Activated naive CD8-positive, alpha-beta T cell treated with anti-CD3 and anti-CD28 coated beads for 36 hours (primary cell): ENCODE measurements at places on chromosomes 11 and 22.

DNA sequence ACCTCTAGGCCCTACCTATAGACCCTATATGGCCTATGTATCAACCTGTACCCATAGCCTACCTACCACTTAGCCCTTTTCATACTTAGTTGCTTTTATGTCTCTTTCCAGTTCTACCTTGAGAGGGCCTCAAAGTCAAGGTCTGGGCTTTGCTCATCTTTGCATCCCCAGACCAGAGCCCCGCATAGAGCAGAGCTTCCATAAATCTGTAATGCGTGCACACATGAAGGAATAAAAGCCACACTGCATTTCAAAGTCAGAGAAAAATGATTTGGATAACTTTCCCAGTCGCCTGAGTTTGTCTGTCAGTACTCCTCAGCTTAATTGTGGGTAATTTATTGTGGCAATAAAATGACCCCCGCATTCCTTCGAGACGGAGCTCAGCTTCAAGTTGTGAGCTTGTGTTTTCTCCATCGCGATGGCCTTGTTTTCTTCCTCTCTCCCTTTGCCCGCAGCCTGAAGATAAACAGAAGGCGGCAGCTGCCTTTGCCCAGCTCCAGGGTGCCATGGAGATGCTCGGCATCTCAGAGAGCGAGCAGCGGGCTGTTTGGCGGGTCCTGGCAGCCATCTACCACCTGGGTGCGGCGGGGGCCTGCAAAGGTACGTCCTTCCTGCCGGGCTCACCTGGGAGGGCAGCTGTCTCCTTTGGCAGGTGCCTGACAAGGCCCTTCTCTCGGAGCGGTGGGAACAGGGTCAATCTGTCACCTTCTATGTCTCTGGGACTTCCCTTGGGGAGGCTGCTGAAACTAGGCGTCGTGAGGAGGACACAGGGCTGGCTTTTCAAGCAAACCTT is 55.7 kb downstream of the MYO18B start:
- H3K36me3 ChIP-seq = peaks cover under 1% of the 10 kb centered on the region

GRCh38 chr11:83156996-83157593 is at the start of gene PCF11:
TSS of gene PCF11 (plus strand) at chr11:83157131. CDS start at chr11:83157440, 309 bp downstream.
- no peaks in the 10 kb centered on the region for H3K27me3 ChIP-seq
- DNase-seq = peak; percentile 94
- H3K36me3 ChIP-seq = peaks cover 46% of the 10 kb centered on the region
- peak within 1 kb of the TSS; percentile 100 for H3K4me3 ChIP-seq
- H3K4me1 ChIP-seq = peaks cover 31% of the 10 kb centered on the region
- peak within 1 kb of the TSS; percentile 100 for H3K27ac ChIP-seq

DNA sequence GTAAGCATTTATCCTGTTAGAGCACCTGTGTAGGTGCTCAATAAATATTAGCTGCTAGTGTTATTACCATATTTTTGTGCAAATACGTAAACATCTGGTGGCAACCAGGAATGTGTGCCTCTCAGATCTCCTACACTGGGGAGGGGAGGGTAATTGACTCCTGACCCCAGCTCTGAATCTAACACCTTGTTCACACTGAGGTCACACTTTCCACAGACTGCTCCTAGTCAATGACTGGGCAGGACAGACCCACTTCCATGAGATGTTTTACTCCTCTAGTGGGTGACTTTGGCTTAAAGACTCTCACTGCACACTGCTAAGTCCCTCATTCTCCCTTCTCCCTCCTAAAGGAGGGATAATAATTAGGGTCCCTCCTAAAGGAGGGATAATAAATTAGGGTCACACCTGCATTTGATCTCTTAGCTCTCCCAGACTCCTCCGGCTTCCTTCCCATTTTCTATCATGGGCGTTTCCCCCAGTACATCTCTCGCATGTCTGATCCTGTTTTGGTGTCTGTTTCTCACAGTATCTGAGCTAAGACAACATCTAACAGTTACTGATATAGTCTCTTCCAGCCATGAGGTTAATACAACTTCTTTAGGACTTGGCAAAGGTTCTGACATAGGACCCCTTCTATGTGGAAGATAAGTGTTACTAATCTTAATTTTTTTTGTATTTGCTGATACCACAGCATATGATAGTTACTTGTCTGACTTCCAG is 8.0 kb downstream of the CSTPP1 start:
- no peaks in the 10 kb centered on the region for H3K27me3 ChIP-seq
- H3K4me3 ChIP-seq = no peak overlapping the region
- DNase-seq = no peak
- H3K36me3 ChIP-seq = no peaks in the 10 kb centered on the region

- peak within 1 kb of the TSS; percentile 60 for H3K27ac ChIP-seq
- H3K4me1 ChIP-seq = peaks cover 69% of the 10 kb centered on the region
These were observed at the start of gene BID for GRCh38 chr22:17774206-17774925. TSS of gene BID (minus strand) at chr22:17774469. CDS start at chr22:17750116, 24,353 bp downstream.

GRCh38 chr11:134139873-134140331 is 71.0 kb downstream of the JAM3 start:
- peak; percentile 21 for DNase-seq
- H3K27me3 ChIP-seq = no peaks in the 10 kb centered on the region
- peaks cover 6% of the 10 kb centered on the region for H3K36me3 ChIP-seq
- peaks cover 10% of the 10 kb centered on the region for H3K4me1 ChIP-seq

- no peak for DNase-seq
- H3K36me3 ChIP-seq = peaks cover 7% of the 10 kb centered on the region
- H3K4me1 ChIP-seq = peaks cover 19% of the 10 kb centered on the region
- H3K27me3 ChIP-seq = peaks cover 26% of the 10 kb centered on the region
- H3K27ac ChIP-seq = no peak overlapping the region
These were observed 84.5 kb downstream of the TRAF6 start for GRCh38 chr11:36425561-36426081.

DNA sequence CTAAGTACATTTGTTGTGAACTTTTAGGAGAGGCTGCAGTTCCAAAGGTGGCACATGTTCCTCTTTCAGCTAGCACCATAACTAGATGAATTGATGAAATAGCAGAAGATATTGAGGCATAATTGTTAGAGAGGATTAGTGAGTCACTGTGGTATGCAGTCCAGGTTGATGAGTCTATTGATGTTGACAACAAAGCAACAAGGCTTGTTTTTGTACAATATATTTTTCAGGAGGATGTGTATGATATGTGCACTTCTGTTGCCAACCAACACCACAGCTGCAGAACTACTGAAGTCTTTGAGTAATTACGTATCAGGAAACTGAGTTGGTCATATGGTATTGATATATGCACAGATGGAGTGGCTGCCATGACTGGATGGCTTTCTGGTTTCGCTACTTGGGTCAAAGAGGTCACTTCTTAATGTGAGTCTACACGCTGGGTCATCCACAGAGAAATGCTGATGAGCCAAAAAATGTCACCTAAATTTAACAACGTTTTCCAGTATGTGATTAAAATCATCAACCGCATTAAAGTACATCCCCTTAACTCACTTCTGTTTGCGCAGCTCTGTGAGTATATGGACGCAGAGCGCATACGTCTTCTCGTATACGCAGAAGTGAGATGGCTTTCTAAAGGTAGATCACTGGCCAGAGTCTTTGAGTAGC is 261.3 kb upstream of the ANO5 start:
- H3K27ac ChIP-seq = no peak overlapping the region
- no peak overlapping the region for H3K4me3 ChIP-seq
- H3K27me3 ChIP-seq = no peaks in the 10 kb centered on the region
- DNase-seq = no peak

- DNase-seq = peak; percentile 38
- H3K4me1 ChIP-seq = peaks cover 5% of the 10 kb centered on the region
- H3K27me3 ChIP-seq = peaks cover 18% of the 10 kb centered on the region
- H3K27ac ChIP-seq = no peak overlapping the region
These were observed 4.7 kb downstream of the CSDC2 start for GRCh38 chr22:41565403-41566054.

DNA sequence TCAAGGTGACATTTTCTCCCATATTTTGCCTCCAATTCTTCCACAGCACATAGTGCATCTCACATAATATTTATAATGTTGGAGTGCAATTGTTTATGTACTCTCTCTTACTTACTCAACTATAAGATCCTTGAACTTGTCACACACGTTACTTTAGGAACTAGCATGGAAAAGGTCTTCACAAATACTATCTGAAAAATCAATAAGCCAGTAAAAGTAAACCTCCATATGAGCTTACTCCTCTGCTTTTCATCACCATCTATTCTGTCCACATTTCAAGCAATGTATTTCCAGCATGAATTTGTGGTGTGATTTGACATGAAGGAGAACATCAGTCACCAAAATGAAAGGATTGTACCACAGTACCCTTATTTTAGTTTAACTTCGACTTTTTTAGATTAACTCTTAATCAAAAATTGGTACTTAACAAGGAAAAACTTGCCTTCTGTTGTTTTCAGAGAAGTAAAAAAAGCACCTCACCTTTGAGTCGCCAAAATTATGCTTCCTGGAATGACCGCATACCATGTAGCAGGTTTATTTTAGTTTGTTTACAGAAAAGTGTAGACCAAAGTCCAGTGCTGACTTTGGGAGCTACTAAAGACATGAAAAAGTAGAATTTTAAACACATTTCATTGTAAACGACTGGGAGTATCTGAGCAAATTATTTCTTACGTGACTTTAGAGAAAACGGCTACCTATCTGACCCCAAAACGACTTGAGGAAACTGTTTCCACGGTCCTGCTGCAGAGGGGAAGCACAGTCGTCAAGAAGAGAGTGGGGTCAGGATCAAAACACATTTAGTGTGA is at the start of gene SLC22A9:
SLC22A9 (plus strand) TSS at position 621 of the 806 bp plus-strand sequence. CDS start 272 bp downstream, outside the sequence.
- DNase-seq = no peak
- H3K4me3 ChIP-seq = no peak within 1 kb of the TSS
- H3K27ac ChIP-seq = no peak within 1 kb of the TSS
- H3K27me3 ChIP-seq = peaks cover 34% of the 10 kb centered on the region

DNA sequence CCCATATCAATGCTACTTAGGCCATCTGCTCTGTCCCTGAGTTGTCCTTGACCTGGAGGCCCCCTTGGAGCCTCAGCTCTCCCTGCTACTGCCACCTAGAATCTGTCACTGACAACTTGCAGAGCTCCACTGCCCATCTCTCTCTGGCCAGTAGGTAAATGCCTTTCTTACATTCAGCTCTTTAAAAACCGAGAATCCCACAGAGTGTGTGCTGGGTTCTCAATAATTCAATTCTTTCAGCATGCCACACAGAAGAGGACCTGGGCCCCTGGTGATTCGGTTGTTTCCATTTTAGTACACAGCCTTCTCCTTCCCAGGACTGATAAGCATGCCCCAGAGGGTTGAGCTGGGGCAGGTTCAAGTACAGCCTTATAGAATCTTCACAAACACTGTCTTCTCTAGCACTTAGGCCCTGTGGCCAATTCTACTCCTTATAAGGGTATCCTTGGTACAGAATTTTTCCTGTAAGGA is 22.0 kb upstream of the IPO7 start:
- no peaks in the 10 kb centered on the region for H3K27me3 ChIP-seq
- peaks cover 27% of the 10 kb centered on the region for H3K4me1 ChIP-seq
- DNase-seq = no peak
- no peaks in the 10 kb centered on the region for H3K36me3 ChIP-seq
- H3K4me3 ChIP-seq = no peak overlapping the region

DNA sequence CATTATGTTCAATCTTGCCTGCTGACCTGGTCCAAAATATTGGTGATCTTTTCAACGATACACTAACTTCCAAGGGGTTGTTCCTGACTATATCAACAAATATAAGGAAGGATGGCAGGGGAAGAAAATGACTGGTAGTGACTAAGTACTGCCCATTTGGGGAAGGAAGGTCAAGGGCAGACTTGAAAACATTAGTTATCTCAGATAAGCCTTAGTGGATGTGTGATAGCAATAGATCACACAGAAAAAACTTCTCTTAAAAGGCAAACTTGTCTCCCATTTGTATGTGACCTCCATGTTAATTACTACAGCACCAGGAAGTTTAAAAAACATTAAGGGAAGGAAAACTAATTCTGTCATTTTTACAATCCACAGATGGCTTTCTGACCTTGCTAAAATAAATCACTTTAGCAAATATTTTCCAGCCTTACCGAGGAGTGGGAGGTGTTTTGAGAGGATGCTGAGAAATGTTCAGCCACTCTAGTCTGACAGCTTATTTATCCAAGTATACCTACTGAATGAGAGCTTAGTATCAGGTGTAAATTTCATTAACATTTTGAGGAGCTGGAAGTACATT is 88.2 kb upstream of the DDI1 start:
- H3K27ac ChIP-seq = no peak overlapping the region
- H3K4me3 ChIP-seq = no peak overlapping the region
- DNase-seq = no peak
- peaks cover 4% of the 10 kb centered on the region for H3K27me3 ChIP-seq

DNA sequence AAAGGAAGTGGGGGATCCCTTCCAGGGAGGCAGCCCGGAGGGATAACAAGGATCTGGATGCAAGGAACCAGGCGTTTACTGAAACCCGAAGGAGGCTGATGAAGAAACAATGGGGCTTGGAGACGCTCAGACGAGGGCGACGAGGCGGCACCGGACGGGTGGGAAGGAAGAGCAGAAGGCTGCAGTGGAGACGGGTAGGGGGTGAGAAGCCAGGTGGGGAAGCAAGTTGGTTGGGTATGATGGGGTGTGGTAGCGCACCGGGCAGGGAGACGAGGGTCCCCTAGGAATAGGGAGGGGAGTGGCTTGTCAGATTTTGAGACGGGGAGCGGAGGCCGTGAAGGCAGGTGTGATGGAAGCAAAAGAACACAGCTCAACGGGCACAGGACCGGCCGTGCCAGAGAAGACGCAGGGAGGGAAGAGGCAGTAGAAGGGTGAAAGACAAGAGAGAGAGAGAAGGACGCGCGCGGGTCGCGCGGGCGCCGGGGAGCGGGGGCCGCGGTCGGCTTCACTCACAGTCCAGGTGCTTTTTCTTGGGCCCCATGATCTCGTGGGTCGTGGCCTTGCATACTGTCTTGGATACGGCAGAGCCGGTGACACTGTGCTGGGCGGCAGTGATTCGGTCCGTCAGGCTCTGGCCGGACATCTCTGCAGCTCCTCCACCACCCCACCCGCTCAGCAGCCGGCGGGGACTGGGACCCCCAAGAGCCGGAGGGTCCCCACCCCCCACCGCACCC is 579 bp downstream of the PICALM start:
- H3K27ac ChIP-seq = peak overlapping the region; percentile 94
- DNase-seq = peak; percentile 43
- H3K36me3 ChIP-seq = peaks cover 18% of the 10 kb centered on the region
- peak overlapping the region; percentile 100 for H3K4me3 ChIP-seq
- H3K27me3 ChIP-seq = peaks cover 4% of the 10 kb centered on the region

DNA sequence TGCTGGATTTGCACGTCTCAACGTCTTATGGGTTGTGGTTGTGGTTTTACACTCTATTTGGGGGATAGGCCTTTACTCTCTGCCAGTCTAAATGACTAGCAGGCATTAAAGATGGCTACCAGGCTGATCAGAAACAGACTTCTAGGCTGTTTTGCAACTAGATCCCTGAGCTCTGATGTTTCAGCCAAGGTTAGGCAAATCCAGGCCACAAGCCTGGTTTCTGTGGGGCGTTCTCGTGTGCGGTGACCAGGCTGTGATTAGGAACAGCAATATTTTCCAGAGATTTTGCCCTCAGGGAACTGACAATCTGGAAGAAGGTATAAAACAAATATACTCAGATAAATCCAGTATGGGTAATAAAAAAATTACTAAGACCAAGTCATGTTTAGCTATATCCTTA is 502.4 kb downstream of the INSC start:
- no peaks in the 10 kb centered on the region for H3K36me3 ChIP-seq
- no peaks in the 10 kb centered on the region for H3K4me1 ChIP-seq
- peaks cover 5% of the 10 kb centered on the region for H3K27me3 ChIP-seq
